Activated CD8-positive, alpha-beta memory T cell treated with anti-CD3 and anti-CD28 coated beads for 4 hours (primary cell): ENCODE measurements at places on chromosomes 12 and 14.

GRCh38 chr14:35741345-35742031 is 67.6 kb downstream of the RALGAPA1 start:
- no peak for DNase-seq

DNA sequence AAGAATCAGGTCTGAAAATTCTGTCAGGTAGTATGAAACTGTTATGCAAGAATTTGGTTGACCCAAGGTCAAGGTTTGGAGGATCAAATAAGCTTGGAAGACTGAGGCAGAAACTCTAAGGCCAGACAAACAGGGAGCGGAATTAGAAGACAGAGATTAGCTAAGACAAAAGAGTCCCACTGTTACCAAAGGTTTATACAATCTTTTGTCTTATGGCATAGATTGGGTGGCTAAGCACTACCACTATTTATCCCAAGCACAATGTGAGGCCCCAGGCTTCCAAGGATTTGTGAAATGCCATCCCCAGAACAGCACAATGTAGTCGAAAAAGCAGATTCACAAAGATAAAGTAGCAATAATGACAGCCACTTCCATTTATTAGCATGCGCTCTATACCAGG is 311.2 kb downstream of the SEC23A start:
- no peak for DNase-seq

DNA sequence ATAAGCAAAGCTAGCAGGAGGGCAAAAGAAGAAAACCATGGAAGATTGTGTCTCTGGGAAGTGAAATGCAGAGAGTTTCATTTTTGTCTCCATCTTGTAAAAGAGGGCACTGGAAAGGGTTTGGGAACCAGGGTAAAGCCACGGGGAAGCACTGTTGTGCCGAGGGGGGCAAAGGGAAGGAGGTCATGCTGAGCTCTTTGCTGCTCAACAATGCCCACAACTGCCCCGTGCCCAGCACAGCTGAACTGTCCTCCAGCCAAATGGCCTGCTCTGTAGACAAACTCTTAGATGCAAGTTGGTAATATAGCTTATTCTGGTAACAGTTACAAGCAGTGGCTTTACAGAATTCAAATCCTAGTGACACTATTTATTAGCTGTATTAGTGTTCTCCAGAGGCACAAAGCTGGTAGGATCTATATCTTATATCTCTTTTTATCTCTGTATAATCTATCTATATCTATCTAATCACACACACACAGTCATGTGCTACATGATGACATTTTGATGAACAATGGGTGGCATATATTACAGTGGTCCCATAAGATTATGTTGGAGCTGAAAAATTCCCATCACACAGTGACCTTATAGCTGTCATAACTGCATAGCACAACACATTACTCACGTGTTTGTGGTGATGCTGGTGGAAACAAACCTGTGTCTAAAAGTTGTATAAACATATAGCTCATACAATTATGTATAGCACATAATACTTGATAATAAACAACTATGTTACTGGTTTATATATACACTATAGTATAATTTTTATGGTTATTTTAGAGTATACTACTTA is 203.4 kb upstream of the DDHD1 start:
- no peak for DNase-seq

- DNase-seq = no peak
Measured at GRCh38 chr12:113555226-113555625, 83.6 kb upstream of the LHX5 start.

GRCh38 chr12:1605129-1606020 is 11.0 kb upstream of the FBXL14 start:
- DNase-seq = no peak

- DNase-seq = no peak
Measured at GRCh38 chr12:57133013-57133569, 4.8 kb downstream of the LRP1 start.

- no peak for DNase-seq
Measured at GRCh38 chr12:1289371-1290155, 298.5 kb downstream of the ERC1 start.
